ENCODE measurements at places on chromosomes 7 and 10.
A peak's percentile ranks its signal among the peaks of the same experiment; 100 is the strongest.

- DNase-seq: no peak
Observed at GRCh38 chr10:33041783-33042437, 83.9 kb upstream of the ITGB1 start.

DNA sequence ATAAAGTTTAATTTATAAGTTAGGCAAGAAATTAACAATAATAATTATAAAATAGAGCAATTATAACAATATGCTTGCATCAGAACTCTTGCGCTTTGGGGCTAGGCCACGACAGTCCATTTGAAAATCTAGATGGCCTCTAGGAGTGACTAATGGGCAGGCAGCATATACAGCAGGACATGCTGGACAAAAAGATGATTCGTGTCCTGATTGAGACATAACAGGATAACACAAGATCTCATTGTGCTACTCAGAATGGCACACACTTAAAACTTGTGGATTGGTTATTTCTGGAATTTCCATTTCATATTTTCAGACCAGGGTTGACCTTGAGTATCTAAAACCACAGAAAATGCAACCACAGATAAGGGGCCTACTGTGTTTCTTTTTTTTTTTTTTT is 27.5 kb downstream of the CTNNA3 start:
- DNase-seq: no peak

GRCh38 chr10:125479059-125479458 is 203.9 kb downstream of the TEX36 start:
- DNase-seq: no peak

DNA sequence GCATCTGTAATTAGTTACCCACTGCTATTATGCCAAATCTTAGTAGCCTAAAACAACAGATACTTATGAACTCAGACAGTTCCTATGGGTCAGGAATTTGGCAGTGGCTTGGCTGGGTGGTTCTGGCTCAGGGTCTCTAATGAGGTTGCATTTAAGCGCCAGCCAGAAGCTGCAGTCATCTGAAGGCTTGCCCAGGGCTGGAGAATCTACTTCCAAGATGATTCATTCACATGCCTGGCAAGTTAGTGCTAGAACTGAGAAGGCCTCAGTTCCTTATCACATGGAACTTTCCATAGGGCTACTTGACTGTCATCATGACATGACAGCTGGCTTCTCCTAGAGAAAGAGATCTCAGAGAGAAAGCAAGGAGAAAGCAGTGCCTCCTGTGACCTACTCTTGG is 121.3 kb downstream of the AVL9 start:
- DNase-seq: no peak

DNA sequence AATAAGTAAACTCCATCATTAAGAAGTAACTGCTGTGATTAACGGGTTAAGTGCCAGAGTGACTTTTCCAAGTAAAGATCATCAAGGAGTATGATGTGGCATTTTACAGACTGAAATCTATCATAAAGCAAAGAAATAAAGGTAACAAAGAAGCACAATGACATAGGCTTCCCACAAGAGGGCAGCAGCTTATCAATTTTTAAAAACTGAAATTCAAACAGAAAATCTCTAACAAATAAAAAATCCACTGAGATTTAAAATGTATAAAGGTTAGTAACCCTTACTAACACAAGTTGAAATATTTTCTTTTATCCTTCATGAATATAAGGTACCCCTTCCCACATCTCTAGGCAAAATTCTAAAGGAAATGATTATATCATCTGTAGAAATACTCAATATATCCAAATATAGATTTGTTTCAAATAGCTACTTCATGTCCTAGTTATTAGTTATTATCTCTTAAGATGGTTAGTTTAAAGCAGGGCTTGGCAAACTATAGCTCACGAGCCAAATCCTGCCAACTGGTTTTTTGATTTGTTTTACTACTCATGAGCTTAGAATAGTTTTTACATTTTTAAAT is 29.2 kb downstream of the FAM3C start:
- DNase-seq: no peak

DNA sequence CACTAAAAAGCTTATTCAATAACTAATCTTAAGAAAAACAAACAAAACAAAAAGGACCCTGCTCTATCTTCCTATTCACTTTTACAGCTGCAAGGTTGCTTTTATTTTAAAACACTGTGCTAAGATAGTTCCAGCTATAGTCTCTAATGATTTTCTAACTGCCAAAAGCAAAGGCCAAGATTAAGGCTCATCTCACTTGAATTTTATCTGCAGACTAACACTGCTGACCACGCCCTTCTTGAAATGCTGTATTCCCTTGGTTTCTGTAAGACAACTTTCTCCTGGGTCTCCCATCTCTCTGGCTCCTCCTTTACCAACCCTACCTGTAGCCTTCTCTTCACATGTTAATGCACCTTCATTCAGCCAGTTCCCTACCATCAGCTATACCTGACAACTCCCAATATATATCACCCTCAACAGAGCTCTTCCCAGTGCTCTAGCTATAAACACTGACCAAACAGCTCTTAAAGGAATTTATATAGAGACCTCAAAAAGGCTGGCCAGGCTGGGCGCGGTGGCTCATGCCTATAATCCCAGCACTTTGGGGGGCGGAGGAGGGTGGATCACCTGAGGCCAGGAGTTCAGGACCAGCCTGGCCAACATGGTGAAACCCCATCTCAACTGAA is 11.7 kb downstream of the SRPK2 start:
- no peak for DNase-seq

- no peak for DNase-seq
Observed at GRCh38 chr10:90133606-90134005, 432.2 kb downstream of the KIF20B start.

GRCh38 chr10:93757136-93757535 is 600 bp upstream of the LGI1 start:
- no peak for DNase-seq

- no peak for DNase-seq
Observed at GRCh38 chr7:16978358-16979244, 96.8 kb upstream of the AGR3 start.

- DNase-seq: no peak
Observed at GRCh38 chr7:36683695-36684357, 40.5 kb downstream of the AOAH start.

- DNase-seq: no peak
Observed at GRCh38 chr7:141844256-141844655, 3.0 kb upstream of the PRSS37 start.

DNA sequence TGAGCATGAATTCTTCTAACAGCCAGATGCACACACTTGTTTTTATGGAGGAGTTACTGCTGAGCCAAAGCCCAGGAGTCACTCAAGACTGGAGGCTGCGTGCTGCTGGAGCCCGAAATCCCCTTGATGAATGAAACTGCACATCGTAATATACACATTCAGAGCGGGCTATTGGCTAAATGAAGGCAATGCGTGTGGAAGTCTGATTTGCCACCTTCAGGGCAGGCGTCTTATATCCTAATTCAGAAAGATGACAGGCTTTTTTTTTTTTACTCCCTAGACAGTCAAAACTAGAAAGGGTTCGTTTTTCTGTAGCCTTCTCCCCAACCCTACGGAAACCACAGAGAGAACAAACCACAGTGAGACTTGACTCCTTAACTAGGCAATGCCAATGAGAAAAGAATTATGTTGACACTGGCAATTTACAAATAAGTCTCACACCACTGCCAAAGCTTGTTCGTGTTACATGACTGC is 227.2 kb upstream of the KLF14 start:
- no peak for DNase-seq

DNA sequence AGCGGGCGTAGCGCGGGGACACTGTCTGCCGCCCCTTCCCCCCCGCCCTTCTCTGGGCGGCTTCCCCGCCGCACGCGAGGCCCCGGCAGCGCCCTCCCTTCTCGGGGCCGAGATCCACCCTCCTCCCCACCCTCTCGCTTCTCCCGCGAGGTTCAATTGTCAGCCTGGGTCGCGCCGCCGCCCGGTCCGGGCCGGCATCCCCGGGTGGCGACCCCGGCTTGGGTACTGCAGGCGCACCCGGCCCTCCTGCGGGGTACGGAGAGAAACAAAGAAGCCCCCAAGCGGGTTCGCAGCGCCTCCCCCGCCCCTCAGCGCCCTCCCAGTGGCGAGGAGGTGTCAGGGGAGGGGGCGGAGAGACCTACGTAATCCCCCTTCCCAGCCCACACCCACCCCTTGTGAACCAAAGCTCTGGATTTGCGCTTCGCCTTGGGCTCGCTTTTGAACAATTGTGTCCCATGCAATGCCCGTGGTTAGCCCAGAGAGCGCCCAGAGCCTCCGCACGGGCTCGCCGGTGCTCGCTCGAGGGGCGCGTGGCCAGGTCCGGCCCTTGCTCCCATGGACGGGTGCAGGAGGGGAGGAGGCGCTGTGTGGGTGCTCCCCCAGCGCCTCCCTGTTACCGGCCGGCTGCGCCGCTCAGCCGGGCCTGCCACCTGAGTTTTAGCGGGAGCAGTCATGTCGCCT is 634 bp downstream of the HECW1 start:
- peak; percentile 30 for DNase-seq

DNA sequence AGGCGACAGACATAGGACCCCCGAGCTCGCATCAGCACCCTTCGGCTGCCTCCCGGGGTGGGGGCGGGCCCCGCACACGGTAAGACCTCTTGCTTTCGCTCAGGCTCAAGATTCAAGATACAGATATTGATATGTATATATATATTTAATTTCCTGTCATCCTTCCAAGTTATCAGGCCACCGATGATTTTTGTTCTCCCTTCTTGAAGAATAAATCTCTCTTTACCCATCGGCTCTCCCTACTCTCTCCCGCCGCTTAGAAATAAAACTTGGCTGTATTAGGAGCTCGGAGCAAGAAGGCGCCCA is 603 bp downstream of the ADRA2A start:
- DNase-seq: no peak

DNA sequence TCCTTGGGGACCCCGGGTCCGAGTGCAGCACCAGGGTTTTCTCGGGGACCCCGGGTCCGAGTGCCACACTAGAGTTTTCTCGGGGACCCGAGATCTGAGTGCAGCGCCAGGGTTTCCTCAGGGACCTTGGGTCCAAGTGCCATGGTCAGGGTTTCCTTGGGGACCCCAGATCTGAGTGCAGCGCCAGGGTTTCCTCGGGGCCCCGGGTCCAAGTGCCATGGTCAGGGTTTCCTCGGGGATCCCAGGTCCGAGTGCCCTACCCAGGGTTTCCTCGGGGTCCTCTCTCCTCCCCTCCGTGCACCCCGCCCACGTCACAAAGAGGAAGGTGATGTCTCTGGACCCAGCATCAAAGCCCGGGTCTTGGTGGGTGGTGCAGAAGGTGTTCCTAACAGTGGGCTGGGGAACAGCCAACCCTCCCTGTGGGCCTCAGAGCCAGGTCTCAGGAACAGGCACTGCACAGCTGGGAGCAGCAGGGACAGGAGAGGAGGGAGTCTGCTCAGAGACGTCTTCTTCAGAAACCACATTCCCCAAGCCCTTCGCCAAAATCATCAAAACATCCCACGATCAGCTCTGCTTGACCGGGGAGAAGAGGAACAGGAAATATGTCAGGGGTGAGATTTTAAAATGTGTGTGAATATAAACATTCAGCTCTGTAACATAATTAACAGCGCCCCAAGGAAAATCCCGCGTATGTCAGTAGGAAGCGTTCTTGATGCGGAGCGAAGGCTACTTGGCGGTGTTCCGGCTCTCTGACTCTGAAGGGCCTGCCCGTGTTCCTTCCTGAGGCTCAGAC is 540.7 kb downstream of the DNAJB6 start:
- DNase-seq: no peak

GRCh38 chr10:102470579-102471546 is 19.5 kb upstream of the C10orf95 start:
- no peak for DNase-seq

- DNase-seq: no peak
Observed at GRCh38 chr10:132820056-132820455, 34.1 kb upstream of the NKX6-2 start.

DNA sequence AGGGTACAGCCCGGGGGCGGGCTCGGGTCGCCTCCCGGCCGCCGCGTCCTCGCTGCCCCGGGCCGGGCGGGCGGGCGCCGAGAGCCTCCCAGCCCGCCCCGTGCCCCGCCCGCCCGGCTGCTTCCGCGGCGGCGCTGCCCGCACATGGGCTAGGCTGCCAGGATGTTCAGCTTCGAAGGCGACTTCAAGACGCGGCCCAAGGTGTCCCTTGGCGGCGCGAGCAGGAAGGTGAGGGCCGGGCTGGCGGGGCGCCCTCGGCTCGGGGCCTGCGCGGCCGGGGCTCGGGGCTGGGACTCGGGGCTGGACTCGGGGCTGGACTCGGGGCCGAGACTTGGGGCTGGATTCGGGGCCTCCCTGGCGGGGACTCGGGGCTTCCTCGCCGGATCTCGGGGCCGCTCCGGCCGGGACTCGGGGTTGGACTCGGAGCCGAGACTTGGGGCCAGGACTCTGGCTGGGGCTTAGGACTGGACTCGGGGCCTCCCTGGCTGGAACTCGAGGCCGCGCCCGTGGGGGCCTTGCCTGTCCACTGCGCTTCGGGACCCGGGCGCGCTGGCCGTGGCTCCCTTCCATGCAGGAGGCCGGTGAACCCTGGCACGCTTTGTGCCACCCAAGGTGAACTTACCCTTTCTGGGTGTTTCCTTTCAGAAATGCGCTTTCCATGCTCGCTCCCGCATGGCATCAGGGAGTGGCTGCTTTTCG is 534 bp downstream of the UBE3C start:
- DNase-seq: no peak

GRCh38 chr7:92608380-92609322 is 18.5 kb upstream of the FAM133B start:
- DNase-seq: no peak

DNA sequence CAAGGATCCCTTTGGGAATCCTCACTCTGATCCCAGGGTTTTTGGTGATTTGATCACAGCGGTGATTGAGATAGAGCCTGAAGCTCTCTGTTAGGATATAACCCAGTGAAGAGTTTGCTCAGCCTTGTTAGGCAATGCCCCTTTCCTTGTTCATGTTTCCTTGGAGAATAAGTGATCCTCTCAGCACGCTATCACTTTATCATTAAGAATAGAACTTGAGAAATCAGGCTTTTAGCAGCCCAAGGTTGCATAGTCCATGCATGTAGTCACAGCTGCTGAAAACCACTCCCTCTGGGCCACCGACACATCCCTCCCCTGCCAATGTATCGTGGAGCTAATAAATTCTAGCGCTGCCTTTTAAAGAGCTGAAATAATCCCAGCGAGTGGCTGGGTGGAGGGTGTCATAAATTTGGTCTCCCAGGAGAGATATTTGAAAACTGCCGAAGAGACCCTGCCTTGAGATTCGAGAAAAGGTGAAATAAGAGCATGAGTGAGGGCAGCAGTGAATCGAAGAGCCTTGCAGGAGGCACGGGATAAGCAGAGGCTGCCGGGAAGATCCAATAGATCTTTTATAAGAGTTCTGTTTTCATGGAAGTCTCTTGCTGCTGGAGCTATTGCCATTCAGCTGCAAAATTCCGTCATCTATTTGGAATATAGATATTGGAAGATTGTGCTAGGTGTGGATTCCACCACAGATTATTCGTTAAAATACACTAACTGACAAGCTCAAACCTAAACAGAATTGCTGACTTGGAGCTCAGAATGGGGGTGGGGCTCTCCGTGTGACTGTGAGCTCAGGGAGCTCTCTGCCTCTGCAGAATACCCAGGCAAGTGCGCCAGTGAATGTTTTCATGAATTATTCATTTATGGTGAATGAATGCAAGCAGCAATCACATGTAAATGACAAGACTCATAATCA is 249.8 kb downstream of the TRIL start:
- peak; percentile 39 for DNase-seq

DNA sequence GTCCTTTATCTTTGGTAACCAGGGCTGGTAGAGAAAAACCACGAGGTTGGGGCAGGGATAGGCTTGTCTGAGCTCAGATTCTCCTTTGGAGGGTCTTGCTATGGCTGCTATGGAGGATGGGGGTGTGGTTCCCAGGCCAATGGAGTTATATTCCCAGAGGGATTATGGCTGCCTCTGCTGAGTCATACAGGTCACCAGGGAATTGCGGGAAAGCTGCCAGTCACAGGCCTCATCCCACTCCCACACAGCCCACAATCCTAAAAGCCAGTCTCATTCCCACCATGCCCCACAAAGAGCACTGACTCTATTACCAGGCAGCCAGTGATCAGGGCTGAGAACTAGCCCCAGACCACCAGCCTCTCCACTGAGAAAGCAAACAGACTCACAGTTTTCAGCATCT is 316.6 kb upstream of the TMEM229A start:
- no peak for DNase-seq
